Hematopoietic multipotent progenitor cell treated with erythropoietin and hydrocortisone succinate and interleukin-3 and kit ligand, for 8 days (in vitro differentiated cells): ENCODE measurements at places on chromosomes 16 and 17.

DNA sequence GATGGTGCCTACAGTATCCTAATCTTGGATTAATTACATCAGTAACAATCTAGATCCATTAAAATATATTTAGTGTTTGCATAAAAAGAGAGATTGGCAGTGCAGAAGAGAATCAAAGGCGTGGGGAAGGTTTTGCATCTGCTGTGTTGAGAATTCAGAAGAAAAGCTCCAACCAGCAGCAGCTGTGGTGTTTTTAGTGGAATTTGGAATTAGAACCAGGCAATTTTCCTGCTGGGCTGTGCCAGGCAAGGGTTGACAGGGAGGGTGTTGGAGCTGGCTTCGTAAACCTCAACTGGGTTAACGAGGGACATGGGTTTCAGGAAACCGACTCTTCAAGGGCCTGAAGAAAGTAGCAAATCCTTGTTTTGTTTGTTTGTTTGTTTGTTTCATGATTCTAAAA, 107.8 kb upstream of the WSCD1 start:
- no peak for DNase-seq

DNA sequence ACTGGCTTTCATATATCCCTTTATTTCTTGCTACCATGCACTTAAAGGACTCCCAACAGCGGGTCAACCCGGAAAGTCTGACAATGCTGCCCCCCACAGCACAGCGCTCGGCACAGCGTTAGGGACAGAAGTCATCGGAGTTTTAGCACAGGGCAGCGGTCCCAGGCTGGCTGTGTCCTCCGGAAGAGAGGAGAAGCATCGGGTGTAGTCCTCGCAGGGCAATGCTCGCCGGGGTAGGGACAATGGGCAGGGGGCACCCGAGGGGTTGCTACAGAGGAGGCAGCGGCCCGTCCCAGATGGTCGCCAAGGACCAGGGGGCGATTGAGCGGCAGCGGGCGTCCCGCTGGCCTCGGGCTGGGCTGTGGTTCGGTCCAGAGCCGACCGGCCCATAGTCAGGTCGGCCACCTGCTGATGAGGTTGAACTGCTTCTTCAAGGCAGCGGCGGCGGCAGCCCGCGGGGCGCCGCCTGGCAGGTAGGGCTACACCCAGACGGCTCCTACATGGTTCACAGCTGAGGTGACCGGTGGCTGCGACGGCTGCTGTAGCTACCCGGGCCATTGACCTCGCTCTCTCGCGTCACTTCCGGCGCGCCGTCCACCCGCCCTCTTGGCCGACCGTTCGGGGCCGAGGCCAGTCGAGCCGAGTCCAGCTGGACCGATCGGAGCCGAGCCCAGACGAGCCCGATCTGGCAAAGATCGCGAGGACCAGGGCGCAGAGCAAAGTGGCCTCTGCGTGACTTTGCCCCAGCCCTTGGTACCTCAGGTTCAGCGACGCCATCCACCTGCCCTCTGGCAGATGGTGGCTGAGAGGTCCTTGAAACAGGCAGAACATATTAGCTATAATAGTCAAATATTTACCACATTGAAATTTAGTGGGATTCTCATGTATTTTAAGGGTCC, 4.7 kb upstream of the LCMT1 start:
- peak; percentile 86 for DNase-seq

GRCh38 chr17:78359997-78360370, at the start of gene SOCS3:
TSS of gene SOCS3 (minus strand) at chr17:78360077. CDS start at chr17:78359095, 982 bp downstream.
- peak; percentile 96 for DNase-seq

DNA sequence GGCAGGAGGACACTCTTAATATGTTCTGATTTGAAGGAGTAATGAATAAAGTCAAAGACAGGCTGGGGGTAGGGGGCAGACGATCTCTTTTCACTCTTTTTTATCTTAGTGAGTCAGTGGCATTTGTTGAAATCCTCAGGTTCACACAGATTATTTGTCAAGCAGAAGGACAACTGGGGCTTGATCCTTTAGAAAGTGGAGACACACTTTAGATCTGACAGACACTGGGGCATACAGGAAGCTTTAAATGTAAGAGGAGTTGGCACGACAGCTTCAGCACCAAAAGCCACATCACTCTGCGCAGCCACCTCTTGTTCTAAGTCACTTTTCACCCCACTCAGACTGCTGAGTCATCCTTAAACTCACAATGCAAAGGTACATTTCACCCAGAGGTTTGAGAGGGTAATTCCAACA, 121.5 kb downstream of the STXBP4 start:
- peak; percentile 71 for DNase-seq

DNA sequence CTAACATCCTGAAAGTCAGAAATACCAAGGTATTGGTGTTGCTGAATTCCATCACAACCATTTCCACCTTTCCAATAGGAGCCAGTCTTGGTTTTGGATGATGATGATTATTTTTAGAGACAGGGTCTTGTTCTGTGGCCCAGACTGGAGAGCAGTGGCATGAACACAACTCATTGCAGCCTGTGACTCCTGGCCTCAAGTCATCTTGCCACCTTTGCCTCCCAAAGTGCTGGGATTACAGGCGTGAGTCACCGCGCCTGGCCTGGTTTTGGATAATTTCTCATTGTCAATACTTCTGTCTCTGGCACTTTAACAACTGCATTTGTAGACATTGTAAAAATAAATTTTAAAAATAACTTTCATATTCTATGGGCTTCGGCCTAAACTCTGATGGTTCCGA, 22.6 kb downstream of the STAT5B start:
- no peak for DNase-seq

GRCh38 chr17:36938566-36939051, 1.3 kb downstream of the LHX1 start:
- no peak for DNase-seq

DNA sequence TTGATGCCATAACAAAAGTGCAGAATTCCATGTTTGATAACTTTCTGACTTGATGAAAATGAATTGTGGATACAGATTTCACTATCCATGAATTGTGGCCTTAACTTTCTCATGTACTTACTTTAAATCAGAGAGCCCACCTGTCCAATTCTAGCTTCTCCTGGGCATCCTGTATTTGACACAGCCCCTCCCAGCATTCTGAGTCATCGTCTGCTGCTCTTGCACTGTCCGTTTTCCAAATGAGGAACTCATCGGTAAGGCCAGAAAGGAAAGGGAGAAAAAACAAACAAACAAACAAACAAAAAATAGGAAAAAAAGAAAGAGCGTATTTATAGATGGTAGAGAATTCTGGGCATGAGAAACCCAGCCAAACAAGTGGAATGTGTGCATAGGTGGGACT, 361.6 kb downstream of the WWOX start:
- DNase-seq: no peak

DNA sequence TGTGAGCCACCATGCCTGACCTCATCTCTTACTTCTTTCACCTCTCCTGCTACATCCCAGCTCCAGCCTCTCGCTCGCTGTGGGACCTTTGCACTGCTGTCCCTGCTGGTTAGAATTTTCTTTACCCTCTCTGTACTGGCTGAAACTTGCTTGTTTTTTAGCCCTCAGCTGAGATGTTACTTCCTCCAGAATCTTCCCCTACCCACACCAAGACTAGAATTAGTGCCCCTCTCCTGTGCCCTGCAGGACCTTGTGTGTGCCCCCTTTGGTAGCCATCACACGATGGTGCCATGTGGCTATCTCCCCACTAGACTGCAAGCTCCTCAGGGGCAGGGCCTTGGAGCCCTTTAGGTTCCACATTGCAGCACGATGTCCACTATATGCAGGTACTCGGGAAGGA, 84.1 kb downstream of the AIPL1 start:
- no peak for DNase-seq

- no peak for DNase-seq
These were observed 14.7 kb downstream of the MPG start for GRCh38 chr16:92431-93339.

GRCh38 chr17:72121164-72122009, 567 bp downstream of the SOX9 start:
- DNase-seq: no peak

DNA sequence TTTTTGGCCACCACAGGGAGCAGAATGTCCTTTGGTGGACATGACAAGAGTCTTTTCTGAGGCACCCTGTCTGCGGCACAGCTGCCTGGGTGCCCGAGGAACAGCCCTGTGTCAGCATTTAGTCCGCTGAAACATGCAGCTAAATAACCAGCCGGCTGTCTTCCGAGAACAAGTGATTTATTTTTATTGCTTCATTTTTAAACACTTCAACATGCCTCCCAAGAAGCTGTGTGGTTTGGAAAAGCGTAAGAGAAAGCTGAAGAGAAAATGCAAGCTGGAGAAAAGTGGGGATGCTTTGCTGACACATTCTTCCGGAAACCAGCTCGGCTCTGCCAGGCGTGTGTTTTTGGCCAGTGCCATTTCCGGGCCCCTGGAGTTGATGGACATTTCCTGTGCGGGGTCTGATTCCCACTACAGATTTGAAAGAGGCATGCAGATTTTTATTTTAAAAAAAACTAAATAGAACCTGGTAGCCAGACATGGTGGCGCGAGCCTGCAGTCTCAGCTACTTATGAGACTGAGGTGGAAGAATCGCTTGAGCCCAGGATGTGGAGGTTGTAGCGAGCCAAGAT, 94.7 kb downstream of the SEC14L1 start:
- peak; percentile 39 for DNase-seq

GRCh38 chr17:9002227-9002605, 19.1 kb upstream of the NTN1 start:
- DNase-seq: no peak

DNA sequence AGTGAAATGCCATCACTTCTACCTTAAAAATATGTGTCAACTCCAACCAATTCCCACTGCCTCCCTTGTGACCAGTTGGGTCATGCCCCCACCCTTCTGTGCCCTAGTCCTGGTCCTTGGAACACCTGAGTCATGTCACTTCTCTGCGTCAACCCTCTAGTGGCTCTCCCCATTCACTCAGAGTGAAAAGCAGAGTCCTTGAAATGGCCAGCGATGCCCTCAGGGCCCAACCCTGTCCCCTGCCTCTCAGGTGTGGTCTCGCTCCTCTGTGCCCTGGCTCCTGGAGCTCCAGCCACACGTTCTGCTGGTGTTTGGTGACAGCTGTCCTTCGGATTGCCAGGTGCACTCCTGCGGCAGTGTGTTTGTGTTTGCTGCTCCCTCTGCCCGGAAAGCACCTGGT, 89.2 kb downstream of the SPECC1 start:
- DNase-seq: no peak

- DNase-seq: no peak
These were observed 13.1 kb upstream of the ZFHX3 start for GRCh38 chr16:73060892-73061490.

GRCh38 chr17:4516735-4517134, 18.1 kb downstream of the SPNS2 start:
- DNase-seq: no peak

- DNase-seq: no peak
These were observed 23.1 kb downstream of the ATP2C2 start for GRCh38 chr16:84391151-84392030.

DNA sequence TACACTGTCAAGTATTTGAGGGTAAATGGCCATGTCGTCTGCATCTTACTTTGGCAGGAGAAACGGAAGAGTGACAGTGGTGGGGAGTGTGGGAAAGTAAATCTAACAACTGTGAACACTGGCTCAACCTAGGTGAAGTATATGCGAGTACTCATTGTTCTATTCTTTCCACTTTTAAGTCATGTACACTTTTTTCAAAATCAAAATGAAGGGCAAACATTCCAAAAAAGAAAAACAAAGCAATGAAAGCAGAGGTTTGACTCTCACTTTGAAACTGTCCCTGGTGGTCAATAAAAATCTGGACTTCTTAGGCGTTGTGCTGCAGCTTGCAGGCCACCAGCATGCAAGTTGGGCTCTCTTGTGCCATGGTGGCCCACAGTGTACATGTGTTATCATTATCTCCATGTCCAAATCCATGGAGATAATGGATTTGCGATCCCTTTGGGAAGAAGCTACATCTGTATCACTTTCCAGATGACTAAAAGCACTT, 32.7 kb downstream of the STAT5B start:
- no peak for DNase-seq

GRCh38 chr16:72224260-72224768, 52.4 kb upstream of the PMFBP1 start:
- DNase-seq: no peak

DNA sequence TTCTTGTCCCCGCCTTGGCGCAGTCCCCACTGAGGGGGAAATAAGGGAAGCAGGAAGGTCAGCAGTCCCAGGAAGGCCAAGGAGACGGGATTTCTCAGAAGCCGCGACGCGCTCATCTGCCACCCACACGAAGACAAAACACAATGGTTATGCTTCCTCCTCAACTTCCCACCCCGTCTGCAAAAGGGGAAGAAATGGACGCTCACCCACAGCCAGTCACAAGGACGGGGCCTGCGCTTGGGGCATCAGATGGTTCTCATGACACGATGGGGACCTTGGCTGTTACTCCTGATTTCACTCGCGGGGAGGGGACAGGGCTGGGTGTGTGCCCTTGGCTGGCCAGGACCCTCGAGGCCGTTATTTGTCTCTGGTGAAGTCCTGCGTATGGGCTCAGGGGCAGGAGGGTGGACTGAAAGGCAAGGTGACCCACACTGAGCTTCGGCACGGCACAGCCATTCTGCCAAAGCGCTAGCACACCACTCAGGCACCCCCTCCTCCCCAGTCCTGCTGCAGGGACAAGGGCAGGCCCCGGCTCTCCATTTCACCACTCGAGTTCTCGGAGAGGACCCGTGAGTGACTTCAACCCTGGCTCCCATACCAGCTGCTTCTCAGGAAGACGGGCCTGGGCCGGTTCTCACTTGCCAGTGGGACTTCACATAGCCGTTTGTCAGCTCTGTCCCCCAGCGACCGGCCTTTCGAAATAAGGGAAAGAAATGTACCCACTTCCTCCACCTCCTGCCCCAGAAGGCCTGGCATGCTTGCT, 84.5 kb downstream of the ABR start:
- DNase-seq: no peak
